Activated naive CD4-positive, alpha-beta T cell treated with anti-CD3 and anti-CD28 coated beads, Interleukin-2, amount 50 U/mL, for 72 hours (primary cell): ENCODE measurements at places on chromosomes 12 and 14.

DNA sequence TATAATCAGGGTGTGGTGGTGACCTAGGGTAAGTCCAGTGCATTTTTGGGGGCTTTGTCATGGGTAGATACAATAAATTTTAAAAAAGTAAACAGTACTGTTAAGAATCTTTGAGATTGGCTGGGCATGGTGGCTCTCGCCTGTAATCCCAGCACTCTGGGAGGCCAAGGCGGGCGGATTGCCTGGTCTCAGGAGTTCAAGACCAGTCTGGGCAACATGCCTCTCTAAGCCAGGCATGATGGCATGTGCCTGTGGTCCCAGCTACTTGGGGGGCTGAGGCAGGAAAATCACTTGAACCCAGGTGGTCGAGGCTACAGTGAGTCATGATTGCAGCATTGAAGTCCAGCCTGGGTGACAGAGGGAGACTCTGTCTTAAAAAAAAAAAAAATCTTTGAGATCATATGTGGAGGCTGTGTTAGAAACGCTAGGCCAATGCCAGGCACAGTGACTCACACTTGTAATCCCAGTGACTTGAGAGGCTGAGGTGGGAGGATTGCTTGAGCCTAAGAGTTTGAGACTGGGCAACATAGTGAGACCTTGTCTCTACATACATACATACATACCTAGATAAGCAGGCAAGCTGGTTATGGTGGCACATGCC lies 67.7 kb downstream of the PRKCH start:
- DNase-seq = peak; percentile 58

GRCh38 chr12:95408201-95408600 lies 65.8 kb upstream of the METAP2 start:
- no peak for DNase-seq

- no peak for DNase-seq
Observed at GRCh38 chr12:70919597-70920035, 922 bp downstream of the PTPRR start.

GRCh38 chr12:70880744-70881143 lies 39.8 kb downstream of the PTPRR start:
- DNase-seq = no peak

GRCh38 chr12:3998968-3999792 lies 126.0 kb upstream of the PARP11 start:
- DNase-seq = no peak

DNA sequence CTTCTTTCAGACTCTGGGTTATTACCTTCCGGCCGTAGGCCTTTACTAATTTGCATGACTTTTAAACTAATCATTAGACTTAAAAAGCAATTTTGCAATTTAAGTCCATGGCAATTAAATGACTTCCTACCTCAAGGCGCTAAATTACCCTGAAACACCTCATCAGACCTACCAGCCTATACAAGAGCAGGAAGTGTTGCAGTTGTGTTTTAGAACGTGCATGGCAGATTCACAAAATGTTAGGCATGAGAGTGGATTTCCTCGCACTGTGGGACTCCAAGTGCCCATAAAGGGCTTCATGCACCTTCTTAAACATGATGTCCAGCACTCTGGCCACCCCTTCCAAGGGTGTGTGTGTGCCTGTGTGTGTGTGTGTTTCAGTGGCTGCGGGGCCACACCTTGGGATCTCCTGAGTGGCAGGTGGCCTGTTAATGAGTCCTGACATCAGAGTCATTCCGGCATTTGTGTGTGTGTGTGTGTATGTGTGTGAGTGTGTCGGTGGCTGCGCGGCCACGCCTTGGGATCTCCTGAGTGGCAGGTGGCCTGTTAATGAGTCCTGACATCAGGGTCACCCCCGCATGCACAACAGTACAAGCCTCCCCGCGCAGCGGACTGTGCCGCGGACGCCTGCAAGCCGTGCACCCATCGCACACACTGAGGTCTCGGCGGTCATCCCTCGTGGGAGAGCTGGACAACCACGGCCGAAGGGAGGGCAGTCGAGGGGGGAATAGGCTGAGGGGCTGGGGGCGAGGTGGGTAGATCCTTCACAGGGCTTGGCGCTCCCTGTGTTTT lies 900 bp downstream of the C2CD5 start:
- DNase-seq = peak; percentile 68

GRCh38 chr12:2548081-2548480 lies 246.7 kb upstream of the FKBP4 start:
- DNase-seq = no peak

DNA sequence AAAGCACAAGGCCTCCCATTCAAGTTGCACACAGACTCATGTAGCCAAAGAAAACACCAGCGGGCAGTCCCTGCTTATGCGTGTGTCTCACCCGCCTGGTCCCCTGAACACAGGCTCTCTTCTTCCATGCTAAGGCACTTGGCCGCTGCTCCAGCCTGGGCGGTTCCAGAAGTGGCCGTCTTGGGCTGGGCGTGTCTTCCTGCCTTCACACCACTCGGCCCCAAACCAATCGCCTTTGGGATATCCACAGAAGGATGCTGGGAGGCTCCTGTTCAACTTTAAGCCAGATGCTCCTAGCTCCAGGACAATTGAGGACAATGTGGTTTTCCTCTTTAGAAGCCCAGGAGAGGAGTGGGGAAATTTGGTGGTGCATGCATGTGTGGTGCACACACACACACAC lies 2.2 kb downstream of the SCARB1 start:
- no peak for DNase-seq

DNA sequence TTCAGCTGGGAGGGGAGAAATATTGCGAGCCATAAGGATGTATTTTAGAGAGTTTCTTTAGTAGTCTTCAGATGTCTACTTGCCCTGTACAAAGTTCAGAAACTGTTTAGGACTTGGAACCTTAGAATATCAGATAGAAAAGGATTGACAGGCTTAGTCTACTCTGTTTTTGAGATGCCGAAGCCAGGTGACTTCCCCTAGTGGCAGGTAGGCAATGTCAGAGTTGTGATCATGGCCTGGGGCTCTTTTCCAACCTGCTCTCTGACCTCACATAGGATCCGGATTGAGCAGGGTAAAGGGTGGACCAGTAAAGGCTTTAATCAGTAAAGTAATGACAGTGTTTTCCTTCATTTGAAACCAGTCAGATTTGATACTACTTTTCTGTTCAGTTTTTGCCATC lies 59.6 kb downstream of the PRKCH start:
- DNase-seq = no peak

DNA sequence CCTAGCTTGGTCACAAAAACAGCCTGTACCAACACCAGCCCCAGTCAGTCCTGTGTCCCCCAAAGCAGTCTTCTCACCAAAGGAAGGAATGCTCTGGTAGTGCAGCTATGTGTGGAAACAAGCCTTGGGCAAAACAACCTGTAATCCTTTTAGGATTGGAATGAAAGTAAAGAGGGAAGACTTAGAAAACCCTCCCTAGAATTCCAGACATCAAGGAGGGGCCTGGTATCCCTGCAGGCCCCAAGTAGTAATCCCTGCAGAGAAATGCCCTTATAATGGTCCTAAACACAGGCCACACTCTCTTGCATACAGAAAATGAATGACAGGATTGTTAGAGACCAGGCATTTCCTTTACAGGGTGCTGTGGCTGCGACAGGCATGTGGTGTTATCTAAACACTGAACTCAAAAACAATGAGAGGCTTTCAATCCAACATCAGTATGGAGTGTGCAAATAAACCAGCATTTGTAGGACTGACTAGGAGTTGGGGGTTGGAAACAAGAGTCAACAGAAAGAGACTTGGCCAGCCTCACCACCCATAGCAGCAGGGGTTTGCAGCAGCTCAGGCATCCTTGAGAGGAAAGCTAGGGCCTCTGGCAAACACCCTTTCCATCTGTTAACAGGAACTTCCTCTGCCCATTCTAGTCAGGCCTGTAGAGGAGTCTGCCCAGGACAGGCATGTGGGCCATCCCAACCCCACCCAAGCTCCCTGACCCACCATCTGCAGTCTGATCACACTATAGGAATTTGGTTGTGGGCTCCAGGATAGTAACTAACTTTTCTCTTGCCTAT lies 59.1 kb downstream of the DCAF5 start:
- DNase-seq = no peak

DNA sequence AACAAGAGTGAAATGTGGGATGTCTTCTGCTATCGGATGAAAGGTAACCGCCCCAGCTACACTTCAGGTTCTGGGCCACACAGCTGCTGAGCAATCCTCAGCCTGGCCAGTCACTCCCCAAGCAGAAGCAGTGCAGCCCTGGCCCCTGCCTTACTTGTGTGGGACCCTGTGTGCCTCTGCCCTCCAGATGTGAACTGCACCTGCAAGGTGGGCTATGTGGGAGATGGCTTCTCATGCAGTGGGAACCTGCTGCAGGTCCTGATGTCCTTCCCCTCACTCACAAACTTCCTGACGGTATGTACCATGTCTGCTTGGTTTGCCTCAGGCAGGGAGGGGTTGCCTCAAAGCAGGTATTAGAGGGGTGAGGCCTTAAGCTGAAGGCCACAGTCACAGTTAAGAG lies 85.6 kb downstream of the NT5DC3 start:
- no peak for DNase-seq

GRCh38 chr12:43102546-43103264 lies 449.3 kb downstream of the ADAMTS20 start:
- DNase-seq = no peak

- peak; percentile 39 for DNase-seq
Observed at GRCh38 chr12:57518920-57519795, 1.2 kb downstream of the DDIT3 start.
